Muscle of back (tissue), 13 donors: ENCODE measurements at places on chromosomes 16 and 17.
A peak's percentile ranks its signal among the peaks of the same experiment; 100 is the strongest.

GRCh38 chr16:80666378-80667250 lies 125.8 kb downstream of the DYNLRB2 start:
- DNase-seq: peak; percentile 25

GRCh38 chr17:48502901-48503300 lies 27.9 kb downstream of the HOXB1 start:
- no peak for DNase-seq

GRCh38 chr17:57930239-57930638 lies 25.0 kb downstream of the CUEDC1 start:
- DNase-seq: no peak

DNA sequence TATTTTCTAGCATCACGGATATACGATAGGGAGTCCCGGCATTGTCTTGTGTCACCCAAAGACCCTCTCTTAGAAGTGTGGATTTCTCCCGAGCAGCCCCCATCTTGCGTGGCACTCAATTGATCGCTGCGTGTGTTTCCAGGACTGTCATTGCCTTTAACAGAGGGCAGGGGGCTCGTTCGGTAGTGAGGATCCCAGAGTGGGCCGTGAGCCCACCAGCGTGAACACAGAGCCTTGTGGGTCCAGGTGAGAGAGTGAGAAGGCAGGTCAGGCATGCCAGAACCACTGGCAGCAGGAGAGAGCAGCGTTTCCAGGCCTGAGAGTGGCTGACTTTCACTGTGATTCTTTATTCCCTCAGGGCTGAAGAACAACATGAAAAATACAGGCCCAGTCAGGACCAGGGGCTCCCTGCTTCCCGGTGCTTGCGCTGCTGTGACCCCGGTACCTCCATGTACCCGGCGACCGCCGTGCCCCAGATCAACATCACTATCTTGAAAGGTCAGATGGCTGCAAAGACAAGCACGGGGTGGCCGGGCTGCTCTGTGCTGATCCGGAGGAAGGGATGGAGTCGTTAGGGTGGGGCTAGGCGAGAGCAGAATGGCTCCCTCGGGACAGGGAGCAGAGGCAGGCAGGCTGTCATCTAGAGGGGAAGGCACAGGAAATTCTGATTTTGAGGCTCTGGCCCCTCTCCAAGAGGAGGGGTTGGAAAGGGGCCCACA lies 22.4 kb downstream of the C1QTNF1 start:
- no peak for DNase-seq
